ENCODE measurements at places on chromosomes 7 and 10.

DNA sequence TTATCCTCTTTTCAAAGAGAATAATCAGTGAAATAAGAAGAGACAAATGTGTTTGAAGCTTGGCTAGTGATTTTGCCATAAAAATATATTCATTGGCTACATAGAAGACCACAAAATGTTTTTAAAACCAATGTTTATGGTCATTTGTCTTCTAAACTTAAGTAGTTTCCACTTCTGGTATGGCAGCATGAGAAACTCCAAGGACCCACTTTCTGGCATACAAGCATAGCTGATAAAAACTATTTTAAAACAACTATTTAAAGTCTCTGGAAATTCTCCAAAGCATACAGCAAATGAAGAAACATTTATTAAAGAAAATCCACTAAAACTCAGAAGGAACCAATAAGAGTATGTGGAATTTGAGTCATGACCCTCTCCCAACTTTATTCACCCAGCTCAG is 89.2 kb upstream of the TOMM7 start:
- no peak for DNase-seq

- DNase-seq = no peak
These were observed 676.0 kb upstream of the GALNT17 start for GRCh38 chr7:70455925-70456324.

GRCh38 chr10:43145311-43145710 is 7.1 kb downstream of the CSGALNACT2 start:
- DNase-seq = no peak

DNA sequence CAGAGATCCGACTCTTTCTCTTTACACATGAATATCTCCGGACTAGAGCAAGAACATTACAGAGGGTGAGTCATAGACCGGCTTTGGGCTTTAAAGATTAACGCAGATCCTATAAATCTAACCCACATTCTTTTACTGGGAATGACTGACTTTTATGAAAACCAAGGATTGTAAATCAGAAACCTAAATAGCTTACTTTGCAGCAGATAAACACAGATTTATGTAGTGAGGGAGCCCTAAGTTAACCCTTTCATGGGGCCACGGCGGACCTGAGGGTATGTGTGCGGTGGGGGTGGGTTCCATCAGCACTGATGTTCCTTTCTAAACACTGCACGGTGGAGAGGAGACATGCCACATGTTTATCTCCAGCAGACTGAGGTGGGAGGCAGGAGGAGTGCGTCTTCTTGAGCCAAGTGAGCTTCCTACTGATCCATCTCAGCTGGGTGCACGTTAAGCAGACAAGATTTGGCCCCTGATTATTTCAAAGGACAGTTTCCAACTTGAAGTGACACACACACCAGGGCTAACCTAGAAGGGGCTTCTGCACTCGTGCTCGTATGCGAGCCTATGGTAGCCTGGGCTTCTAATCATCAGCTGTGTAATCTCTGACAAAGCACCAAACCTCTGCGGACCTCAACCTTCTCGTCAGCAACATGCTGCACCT is 127.6 kb downstream of the WDR11 start:
- DNase-seq = peak; percentile 83

DNA sequence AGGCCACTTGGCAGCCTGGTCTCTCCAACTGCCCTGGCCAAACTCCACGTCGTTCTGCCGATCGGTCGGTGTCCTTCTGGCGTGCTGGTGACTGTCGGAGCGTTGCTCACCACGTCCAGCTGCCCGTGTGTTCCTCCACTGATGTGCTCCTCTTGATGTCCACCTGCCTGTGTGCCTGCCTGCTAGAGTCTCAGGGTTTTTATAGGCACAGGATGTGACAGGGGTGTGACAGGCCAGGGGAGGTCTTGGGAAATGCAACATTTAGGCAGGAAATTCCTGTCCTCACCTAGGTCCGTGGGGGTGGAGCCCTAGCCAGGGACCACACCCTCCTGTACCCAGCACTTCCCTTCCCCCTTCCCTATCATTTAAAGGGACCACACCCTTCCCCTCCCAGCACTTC is 25.2 kb upstream of the CFAP46 start:
- no peak for DNase-seq

DNA sequence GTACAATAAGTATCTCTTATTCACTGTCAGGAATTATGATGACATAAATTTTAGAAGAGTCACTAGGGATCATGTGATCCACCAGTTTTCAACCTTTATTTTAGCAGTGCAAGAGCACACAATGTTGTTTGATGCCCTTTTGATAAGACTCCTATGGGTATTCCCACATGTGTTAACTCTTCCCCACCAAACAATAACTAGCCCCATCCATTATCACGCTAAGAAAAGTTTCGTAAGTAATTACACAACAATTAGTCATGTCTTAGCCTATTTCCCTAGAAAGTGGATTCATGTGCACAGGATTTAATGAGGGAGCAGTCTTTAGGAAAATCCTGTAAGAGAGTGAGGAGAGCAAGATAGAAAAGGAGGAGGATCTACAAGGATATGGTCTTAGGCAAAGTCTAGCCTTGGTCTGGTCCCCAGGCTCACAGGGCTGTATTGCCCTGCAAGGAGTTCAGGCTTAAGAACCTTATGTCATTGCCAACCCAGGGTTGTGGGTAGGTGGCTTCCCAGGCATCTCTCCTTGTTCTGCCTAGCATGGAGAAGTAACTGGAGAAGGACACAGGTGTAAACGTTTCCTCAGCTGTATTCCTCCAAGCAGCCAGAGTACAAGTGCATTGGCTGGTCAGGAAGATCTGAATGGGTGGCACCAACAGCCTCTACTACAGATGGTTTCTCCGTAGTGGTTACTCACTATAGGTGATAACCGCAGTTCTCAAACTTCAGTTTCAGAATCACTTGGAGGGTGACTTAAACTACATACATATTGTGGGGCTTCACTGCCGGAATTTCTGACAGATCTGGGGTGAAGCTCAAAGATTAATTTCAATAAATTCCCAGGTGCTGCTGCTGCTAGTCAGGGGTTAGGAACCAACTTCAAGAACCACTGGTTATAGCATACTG is 574.5 kb downstream of the SUGCT start:
- DNase-seq = no peak

- peak; percentile 54 for DNase-seq
These were observed 22.9 kb downstream of the DLD start for GRCh38 chr7:107913851-107914250.

DNA sequence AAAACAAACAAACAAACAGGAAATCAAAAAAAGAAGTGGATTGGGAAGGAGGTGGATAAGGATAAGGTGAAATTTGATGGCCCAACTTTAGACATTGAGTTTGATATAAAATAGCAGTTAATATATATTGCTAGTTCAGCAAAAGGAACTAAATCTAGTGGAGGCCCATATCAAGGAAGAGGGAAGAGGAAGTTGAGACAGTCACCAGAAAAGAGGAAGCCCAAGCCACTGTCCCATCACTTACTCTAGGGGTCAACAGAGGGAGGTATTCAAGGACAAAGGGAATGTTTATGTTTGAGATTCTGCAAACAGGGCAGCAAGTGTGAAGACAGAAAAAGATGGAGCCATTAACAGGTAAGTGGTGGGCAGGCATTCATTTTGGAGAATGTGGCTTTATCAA is 3.7 kb downstream of the LAMTOR4 start:
- DNase-seq = no peak

- DNase-seq = no peak
These were observed 26.1 kb downstream of the SVIL start for GRCh38 chr10:29608476-29609301.

GRCh38 chr7:4236389-4236788 is 445.7 kb upstream of the FOXK1 start:
- no peak for DNase-seq

DNA sequence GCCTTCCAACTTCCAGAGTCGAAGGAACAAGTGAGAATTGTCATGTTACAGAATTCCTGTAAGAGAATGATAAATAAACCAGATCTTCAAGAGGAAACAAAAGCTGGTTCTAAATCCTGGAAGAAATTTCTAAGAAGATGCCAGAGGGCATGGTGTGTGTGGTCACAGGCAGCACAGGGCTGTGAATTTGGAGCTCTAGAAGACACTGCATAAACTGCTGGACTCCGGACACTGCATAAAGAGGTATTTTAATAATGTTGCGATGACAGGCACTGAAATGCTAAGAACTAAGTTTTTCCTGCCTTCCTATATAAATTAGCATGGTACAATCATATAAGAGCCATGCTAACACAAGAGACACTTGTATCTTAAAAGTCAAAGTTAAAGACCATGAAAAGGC is 86.0 kb downstream of the LARP4B start:
- no peak for DNase-seq

DNA sequence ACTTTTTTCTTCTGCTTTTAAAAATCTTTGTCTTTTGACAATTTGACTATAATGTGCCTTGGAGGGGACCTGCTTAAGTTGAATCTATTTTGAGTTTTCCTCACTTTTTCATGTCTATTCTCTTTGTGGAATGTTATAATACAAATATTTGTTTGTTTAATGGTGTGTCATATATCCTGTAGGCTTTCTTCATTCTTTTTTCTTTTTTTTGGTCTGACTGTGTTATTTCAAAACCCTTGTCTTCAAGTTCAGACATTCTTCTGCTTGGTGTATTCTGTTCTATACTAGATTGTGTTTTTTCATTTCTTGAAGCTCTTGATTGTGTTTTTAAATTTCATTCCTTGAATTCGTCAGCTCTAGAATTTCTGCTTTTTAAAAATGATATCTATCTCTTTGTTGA is 228.2 kb downstream of the STK31 start:
- DNase-seq = no peak

DNA sequence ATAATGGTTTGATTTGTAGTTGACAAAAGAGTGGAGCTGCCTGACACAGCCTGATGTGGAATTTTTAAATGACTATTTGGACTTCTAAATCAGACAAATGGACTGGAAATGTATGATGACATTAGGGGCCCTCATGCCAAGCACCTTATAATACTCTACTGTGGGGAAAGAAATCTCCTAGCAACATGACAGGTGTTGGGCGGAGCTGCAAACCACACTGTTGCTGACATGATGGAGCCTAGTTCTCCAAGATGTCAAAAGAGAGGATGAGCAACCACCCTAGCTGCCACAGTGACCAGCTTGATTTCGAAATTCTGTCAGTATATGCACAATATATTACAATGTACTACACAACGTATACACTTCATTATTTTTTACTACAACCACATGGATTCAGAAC is 65.8 kb downstream of the RHOBTB1 start:
- no peak for DNase-seq

DNA sequence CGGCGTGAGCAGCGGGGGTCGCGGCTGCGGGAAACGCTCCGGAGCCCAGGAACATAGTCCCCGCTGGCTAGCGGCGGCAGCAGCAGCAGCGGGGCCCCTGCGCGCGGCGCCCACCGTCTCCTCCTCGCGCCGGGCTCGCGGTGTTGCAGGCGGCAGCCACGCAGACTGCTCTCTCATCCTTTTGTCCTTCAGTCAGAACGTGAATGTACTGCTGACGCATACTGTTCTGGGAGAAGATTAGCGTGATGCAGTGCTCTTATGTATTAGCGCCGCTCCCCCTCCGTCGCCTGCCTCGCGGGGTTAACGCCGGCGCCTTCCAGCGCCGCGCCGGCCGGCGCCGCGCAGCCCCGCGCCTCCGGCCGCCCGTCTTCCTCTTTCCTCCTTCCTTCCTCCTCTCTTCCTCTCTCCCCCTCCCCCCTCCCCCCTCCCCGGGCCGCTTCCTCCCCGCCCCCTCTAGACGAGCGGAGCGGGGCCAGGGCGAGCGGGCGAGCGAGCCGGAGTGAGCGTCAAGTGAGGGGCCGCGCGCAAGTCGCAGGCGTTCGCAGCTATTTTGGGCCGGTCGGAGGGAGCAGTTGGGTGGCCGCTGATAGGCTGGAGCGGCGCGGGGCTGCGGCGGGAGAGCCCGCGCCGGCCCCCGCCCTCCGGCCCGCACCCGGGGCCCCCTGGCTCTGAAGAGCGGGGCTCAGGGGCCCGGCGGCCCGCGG is 816 bp upstream of the LRRC4 start:
- peak; percentile 93 for DNase-seq

GRCh38 chr10:69359148-69359547 is 57.6 kb downstream of the TACR2 start:
- DNase-seq = no peak

- DNase-seq = no peak
These were observed 2.7 kb downstream of the ZMIZ1 start for GRCh38 chr10:79071396-79071923.

GRCh38 chr7:51229106-51229537 is 87.5 kb downstream of the COBL start:
- DNase-seq = no peak

DNA sequence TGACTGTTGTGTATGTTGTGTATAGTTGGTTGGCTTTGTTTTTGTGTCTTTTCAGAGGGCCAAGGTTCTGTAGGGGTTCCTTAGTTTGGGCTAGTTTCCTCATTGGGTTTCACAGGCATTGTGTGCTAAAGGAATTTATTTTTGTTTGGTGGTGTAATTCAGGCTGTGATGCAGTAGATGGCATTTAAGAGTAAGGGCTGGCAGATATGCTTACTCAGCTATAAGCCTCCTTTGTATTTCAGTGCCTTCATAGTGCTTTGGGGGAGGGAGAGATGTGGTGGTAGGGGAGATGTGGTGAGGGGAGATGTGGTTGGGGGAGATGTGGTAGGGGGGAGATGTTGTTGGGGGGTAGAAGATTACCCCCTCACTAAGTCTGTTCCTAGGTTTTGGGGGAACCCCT is 91.7 kb downstream of the SLC25A40 start:
- DNase-seq = no peak

DNA sequence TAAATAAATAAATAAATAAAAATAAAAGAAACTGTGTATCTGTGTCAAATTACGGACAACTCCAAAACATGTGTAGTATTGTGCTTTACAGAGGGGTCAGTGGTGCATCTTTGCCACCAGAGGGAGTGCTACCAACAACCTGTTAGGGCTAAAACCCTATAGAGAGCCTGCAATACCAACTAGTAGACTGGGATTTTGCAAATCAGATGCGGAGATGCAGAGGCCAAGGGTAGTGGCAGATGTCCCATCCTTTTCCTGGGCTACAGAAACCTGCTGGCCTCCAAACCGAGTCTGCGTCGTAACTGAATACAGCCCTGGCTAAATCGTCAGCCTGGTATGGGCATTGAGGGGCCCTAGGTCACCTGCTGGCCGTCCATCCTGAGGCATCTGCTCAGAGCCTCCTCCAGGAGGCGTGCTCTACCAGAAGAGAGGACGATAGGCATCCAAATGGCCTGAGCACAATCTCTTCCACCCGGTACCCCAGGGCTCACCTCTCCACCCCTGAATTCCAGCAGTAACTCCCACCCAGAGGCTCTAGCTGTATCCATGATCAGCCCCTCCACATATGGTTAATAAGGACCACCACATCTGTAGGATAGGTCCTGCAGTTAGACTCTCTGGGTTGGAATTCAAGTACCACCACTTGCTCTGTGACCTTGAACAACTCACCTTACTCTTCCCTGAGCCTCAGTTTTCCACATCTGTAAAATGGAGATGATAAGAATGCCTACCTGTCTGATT is 6.2 kb upstream of the RRP12 start:
- peak; percentile 68 for DNase-seq

Measured in fibroblast of skin of abdomen (primary cell).